ENCODE measurements at places on chromosomes 6 and 20.

DNA sequence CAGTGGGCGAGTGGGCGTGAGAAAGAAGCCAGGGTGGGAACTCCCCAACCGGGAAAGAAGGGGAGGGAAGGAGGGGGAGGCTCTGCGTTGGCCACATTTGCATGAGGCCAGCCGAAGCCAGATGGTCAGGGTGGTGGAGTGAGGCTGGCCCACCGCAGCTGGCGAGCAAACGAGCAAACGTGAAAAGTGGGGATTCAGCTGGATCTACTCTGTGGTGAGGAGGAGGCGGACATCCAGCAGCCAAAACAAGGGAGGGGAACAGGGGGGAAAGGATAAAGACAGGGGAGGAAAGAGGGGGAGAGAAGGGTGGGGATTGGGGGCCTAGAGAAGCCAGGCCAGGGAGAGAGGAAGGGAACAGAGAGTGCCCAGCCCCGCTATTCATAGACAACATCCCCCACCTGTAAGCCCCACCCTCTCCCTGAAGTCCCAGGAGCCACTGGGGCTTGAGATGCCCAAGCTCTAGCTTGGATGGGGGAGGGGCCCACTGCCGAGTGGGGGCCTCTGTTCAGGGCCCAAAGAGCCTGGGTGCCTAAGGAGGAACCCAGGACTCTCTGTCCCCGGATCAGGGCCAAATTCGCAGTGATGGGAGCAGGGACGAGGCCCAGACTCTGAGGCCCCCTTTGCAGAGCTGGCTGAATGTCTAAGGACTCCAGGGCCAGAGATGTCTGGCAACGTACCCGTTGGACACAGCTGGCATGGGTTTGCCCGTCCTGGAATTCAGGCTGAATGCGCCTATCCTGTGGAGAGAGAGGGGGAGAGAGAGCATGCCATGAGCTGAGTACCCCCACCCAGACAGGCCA lies 45.1 kb downstream of the CPNE5 start:
- DNase-seq: no peak

DNA sequence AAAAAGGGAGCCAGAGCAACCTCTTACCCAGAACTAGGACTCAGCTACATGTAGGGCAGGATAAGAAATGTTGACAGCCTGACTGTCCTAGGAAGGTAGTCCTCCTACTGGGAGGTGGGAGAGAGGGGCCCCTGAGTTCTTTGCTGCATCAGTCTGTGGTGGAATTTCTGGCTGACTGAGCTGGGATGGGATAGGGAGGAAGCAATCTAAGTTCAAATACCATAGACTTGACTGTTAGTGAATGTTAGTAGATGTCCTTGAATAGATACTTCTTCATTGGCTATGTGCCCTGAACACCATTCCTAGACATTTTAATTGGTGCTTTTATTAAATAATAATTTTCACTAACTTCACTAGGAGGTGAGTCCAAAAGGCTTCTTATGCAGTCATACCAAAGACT lies 1343.6 kb upstream of the CITED2 start:
- DNase-seq: no peak

GRCh38 chr6:40791004-40791403 lies 203.8 kb upstream of the LRFN2 start:
- DNase-seq: no peak

DNA sequence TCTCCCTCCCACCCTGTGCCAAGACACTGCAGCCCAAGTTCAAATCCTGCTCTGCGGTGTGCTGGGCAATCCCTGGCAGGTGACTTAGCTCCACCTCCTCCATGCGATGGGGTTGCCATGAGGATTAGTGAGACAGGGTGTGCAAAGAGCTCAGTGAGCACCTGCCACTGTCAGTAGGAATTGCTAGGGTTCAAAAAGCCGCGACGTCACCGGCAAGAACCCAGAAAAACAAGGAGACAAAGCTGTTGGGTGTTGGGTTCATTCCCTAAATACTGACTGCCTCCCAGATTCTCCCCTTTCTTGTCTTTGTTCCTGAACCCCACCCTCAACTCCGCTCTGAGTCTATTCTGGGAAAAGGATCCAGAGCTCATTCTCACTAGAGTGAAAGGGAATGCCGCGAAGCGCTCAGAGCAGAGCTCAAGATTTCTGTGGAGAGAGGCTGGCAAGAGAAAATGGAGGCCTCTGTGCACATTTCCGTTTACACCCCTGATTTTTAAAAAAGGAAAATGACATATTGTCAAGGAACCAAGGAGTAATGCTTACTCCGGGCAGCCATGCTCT lies 13.3 kb downstream of the PMEPA1 start:
- DNase-seq: no peak

- no peak for DNase-seq
Measured at GRCh38 chr6:37988696-37989095, 169.2 kb downstream of the ZFAND3 start.

GRCh38 chr6:17419189-17419575 lies 25.8 kb downstream of the CAP2 start:
- DNase-seq: no peak

DNA sequence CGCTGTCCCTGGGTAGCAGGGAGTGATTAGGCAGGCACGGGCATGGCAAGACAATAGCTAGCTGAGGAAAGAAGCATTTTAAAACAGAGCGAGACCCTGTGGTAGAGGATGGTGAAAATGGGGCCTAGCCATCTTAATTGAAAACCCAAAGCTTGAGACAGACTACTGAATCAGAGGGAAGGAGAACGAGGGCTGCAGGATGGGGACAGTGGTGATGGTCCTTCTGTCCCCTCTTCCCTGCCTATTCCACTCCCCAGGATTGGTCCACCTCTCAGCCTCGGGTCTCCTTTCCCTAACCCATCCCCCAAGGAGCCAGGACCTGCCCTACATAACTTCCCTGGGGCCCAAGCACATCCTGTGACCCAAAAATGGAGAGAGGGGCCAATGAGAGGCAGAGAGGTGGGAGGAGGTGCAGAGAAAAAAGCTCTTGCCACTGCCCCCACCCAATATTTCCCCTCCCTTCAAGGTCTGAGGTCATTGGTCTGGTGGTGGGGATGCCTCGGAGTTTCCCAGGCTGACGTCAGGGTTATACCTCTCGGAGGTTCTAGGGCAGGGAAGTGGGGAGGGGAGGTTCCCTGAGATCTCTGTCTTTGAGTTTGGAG lies 884 bp upstream of the CUTA start:
- peak; percentile 72 for DNase-seq

DNA sequence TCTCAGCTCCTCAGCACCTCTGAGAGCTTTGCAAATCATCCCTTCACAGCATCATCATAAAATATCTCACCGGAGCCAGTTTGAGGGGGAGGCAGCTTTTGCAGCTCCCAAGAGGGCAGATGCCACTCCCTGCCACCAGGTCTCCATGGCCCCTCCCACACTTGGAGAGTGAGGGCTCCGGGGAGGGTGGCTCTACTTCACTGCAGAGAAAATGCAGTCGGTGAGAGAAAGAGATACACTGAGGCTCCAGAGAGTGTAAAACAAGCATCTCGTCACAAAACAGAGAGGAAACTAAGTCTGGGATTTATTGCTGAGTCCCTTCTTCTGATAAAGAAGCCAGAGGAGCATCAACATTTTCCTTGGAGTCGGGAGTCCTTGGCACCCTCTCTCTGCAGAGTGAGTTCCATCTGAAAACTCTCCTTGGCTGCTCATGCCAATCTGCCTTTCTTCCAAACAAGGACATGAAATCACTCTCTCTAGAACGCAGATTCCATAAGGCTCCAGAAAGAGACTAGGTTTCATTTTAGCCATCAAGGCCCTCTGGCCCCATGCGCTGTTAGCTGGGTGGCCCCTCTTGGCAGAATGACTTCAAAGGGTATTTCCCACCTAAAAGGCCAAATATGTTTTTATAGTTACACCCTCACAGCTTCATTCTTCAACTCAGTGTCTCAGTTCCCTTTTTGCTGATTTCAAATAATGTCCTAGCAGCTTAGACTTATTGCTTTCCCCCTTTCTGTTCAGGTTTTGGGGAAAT lies 70.6 kb upstream of the F13A1 start:
- no peak for DNase-seq

- peak; percentile 25 for DNase-seq
Measured at GRCh38 chr20:46226602-46227001, 81.7 kb downstream of the CDH22 start.

DNA sequence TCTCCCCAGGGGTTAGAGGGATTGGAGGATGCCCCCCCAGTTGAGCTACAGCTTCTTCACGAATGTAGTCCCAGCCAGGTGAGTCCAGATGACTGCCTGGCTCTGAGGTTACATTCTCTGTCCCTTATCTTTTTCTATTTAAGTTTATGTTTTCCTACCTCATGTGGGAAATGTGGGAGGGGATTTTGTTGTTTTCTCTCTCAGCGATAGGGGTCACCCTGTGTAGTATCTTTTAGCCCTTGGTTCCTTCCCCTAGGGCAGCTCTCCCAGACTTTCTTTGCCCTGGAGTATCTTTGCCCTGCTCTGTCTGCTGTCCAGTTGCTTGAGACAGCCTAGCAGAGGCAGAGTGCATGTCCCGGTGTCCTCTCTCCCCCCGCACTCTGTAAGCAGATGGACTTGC lies 5.8 kb downstream of the FANCE start:
- no peak for DNase-seq

DNA sequence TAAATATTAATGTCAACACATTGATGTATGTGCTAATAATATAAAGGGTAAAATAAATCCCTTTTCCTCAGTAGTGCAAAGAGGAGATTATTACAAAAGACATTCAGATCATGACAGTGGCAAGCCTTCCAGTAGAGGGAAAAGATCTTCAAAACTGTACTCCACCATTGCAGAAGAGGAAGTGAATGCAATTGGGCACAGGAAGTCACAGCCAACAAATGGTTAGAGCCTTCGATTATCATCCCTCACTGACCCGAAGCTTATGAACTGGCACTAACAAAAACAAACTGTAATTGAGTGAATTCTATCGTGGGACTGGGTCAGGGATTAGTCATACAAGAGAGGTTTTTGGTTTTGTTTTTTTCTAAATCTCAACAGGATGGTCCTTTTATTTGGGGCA lies 39.3 kb upstream of the SCGN start:
- no peak for DNase-seq

DNA sequence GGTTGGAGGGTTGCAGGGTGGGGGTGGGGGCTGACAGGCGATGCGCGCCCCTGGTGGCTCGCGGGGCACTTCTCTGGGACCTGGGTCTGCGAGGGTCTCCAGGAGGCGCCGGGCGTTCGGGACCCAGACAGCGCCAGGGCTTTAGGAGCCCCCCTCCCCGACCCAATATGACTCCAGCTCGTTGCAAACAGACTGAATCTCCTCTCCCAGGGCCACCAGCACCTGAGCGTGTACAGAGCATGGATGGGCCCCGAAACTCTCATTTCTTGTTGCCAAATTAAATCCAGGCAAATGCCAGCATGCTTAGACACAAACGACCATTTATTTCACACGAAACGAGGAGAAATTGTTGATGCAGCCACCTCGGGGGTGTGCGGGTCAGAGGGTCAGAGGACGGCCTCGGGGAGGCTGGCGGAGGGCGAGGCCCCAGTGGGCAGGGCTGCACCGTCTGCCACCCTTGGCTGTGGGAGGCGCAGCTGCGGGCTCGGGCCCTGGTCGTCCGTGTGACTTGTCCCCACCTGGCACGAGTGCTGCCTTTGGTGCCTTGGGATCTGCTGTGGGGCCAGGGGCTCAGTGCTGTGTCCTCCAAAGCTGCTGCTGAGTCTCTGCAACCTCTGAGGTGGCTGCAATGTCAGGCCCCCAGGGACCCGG lies 20.9 kb upstream of the GATA5 start:
- peak; percentile 58 for DNase-seq

GRCh38 chr6:64502801-64503200 lies 867.2 kb downstream of the PHF3 start:
- DNase-seq: no peak

DNA sequence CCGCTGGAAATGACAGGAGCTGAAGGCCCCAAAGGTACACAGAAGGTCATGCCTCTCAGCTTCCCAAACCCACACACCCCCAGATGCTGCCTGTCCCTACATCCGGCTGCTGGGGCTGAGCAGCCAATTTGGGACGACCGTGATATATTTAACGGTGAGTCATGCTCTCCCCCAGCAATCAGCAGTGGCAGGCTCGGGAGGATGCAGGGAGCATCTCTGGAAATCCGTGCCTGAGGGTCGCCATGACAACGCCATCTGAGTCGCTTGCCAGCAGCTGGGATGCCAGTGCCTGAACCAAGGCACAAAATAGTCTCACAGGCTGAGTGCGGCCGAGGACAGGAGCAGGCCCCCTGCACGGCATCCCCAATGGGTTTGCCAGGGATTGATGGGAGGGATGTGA lies 57.9 kb downstream of the KCNB1 start:
- DNase-seq: no peak

DNA sequence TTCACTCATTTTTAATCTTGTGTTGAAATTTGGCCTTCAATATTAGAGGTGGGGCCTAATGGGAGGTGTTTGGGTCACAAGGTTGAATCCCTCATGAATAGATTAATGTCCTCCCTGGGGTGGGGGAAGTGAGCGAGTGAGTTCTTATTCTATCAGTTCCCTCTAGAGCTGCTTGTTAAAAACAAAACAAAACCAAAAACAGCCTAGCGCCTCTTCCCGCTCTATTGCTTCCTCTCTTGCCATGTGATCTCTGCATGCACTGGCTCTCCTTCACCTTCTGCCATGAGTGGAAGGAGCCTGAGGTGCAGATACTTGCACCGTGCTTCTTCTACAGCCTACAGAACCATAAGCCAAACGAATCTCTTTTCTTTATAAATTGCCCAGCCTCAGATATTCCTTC lies 89.6 kb upstream of the SLC35F1 start:
- DNase-seq: no peak

GRCh38 chr20:54475334-54476168 lies at the start of gene DOK5:
Gene DOK5 (plus strand): TSS chr20:54475593. CDS start chr20:54475947, 354 bp downstream.
- no peak for DNase-seq

DNA sequence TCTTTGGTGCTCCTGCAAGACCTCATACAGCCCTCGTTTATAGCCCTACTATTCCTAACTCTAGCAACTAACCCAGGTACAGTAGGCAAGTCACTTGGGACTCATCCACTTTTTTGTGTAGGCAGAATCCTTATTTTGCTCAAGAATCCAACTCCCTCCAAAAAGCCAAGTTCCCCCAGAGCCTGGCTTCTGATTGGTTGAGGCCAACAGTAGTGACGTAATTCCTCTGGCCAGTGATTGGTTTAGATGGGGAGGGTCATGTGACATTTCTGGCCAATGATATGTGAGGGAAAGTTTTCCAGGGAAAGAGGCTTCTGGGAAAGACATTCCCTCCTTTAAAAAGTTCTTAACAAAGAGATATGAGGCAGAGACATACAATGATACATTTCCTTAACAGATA lies 32.1 kb downstream of the KIAA1755 start:
- no peak for DNase-seq

GRCh38 chr20:8631271-8631670 lies 437.6 kb upstream of the PLCB4 start:
- DNase-seq: no peak

GRCh38 chr6:36333931-36334725 lies 2.6 kb downstream of the BNIP5 start:
- DNase-seq: no peak

DNA sequence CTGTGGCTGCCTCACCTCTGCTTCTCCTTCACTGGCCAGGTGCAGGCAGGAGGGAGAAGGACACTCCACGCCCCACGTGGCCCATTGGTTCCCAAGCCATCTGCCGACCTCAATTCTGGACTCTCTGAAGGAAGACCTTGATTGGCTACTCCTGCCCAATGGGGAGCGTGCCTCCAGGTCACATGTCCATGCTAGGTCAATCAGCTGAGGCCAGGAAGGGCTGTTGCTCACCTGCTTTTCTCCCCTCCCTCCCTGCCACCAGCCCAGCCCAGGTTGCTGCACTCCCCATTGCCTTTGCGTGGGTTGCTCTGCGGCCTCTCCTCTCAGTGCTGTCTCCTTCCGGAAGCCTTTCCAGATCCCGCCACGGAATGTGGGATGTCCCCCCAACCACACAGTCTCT lies 21.9 kb upstream of the CDH4 start:
- no peak for DNase-seq
